ENCODE measurements at places on chromosomes 11 and 22.
A peak's percentile ranks its signal among the peaks of the same experiment; 100 is the strongest.

GRCh38 chr11:12052676-12053605, 44.5 kb upstream of the DKK3 start:
- no peak for DNase-seq

DNA sequence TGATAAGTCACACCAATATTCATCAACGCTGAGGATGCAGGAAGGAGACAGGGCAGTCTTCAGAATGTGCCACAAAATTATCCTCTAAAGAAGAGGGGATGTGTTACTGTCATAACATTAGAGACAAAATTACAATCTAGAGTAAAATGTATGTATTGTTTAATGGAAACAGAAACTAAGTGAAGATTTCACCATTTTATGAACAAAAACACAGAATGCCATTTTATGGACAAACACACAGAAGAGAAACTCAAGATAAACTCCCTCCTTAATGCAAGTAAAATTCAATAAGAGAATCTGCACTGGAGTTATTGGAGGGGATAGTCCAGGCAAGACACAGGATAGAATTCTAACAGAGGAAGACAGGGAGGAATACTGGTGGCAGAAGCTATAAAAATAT, 62.8 kb downstream of the LARGE2 start:
- no peak for DNase-seq

DNA sequence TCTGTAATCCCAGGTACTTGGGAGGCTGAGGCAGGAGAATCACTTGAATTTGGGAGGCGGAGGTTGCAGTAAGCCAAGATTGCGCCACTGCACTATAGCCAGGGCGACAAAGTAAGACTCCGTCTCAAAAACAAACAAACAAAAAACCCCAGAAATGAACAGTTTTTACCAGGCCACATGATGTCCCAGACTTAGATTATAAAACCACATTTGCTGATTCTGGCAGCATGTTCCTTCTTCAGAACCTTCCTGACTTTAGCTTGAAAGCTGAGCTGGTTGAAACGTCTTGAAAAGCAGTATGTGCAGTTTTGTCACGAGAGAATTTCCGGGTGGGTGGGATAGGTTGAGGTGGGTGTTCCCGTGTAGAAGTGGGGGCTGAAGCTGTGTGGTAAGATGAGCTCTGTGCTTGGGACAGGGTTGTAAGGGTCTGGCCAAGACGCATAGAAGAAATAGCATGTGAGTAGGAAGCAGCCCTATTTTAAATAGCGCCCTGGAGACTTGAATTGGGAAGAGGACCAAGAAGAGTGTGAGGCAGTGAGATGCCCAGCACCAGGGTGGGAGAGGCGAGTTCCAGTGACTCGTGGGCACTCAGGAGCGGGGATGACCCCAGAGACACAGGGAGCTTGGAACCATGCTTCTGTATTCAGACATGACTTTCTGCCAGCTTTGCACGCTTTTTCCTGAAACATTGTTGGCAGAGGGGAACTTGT, 7.6 kb downstream of the AP2A2 start:
- no peak for DNase-seq

- DNase-seq = no peak
Measured at GRCh38 chr11:2143799-2144543, 4.8 kb upstream of the IGF2 start.

- DNase-seq = no peak
Measured at GRCh38 chr11:46736615-46737014, 17.6 kb downstream of the F2 start.

- peak; percentile 26 for DNase-seq
Measured at GRCh38 chr22:44448271-44448830, 49.7 kb downstream of the RTL6 start.

- DNase-seq = no peak
Measured at GRCh38 chr11:131822506-131822905, 452.1 kb downstream of the NTM start.

DNA sequence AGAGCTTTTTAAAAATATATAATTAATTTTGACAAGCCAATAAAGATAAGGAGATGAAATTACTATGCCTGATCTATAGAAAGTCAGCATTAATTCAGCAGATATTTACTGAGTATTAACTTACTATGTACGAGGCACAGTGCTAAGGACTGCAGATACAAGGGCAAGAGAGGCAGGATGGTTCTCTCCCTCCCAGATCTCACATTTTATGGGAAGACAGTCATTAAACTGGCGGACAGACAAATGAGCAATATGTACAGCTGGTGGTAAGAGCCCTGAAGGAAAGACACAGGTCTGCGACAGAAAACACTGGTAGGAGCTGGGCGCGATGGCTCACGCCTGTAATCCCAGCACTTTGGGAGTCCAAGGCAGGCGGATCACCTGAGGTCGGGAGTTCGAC, 36.8 kb downstream of the MCHR1 start:
- DNase-seq = no peak

GRCh38 chr11:624705-625635, at the start of gene CDHR5:
Gene CDHR5, minus strand, starts transcription at chr11:624955. Its CDS starts 53 bp downstream, at chr11:624902.
- DNase-seq = no peak

DNA sequence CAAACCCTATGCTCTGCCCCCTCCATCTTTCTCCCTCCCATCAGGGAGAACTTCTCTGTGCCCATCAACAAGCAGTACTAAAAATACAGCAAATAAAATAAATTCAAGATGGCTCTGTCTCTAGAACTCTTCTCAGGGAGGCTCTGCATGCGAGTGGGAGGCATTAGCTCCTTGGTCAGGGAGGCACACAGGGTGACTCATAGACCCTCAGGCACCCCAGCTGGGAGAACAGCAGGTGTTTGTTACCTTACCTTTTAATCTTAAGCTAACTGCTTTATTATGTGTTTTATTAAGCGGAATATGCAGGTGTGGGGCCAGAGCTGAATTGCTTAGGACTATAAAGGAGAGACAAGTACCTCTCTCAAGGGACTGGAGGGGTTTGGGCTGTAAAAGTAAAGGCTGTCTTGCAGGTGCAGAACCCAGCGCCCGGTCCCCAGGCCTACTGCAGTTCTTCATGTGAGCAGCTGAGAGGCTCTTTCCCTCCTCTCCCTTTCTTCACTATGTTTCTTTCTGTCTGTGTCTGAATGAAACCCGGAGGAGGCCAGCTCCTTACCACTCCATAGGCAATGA, 20.8 kb downstream of the CSNK2A3 start:
- no peak for DNase-seq

DNA sequence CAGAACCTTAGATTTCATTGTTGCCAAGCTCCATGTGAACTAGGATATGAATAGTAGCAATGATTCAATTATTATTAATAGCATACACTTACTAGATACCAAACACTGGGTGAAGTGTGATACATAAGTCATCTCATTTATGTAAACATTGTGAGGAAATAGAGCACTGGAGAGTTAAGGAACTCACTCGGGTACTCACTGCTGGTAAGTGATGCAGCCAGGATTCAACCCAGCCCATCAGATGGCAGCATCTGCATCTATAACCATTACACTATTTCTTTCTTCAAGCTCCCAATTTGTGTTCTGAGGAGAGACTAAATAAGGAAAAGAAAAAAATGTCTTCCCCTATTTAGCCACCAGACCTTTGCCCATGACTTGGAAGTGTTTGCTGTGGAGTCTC, 10.2 kb upstream of the ALG8 start:
- no peak for DNase-seq

GRCh38 chr11:64649291-64649697, 58.3 kb downstream of the SLC22A12 start:
- no peak for DNase-seq

DNA sequence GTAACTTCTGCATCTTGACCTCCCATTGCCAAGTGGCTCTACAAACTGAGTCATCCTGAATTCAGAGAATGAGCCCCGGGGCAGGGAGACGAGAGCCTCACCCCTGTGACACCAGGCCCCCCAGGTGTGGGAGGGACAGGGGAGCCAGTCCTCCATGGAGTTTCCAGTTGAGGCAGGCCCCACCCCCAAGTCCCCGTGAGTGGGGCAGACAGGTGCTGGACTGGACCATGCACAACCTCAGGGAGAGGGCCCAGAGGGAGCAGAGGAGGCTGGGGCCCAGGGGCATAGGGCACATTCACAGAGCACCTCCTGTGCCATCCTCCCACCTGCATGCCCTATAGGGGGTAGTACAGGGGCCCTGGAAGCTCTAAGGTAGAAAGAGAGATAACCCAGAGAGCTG, 180.8 kb downstream of the BRD1 start:
- DNase-seq = no peak

DNA sequence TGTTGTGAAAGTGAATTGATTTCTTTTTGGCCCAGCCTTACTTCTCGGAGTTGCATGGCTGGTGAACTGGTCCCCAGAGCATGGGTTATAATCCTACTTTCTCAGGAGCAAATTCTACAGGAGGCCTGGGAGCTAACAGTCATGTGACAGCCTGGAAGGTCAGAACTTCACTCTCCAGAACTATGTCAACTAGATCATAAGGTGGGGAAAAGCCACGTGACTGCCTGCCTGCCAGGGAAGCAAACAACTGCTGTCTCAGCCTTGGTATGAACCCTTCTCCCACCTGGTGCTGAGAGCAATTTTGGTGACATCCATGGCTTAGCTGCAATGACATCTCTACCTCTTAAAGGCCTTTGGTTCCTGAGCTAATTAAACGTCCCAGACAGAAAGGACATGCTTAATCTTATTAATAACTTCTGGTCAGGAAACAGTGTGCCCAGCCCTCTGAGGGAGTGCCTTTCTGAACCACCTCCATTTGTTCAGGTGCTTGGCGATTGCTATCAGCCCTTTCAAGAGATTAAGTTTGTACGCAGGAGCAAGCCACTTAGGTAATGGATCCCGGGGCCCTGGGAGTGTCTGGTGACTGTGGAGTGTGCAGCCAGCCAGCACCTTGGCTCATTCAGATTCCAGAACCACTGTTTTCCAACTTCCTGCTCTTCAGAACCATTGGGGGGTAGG, 1.4 kb upstream of the CREB3L1 start:
- DNase-seq = no peak

DNA sequence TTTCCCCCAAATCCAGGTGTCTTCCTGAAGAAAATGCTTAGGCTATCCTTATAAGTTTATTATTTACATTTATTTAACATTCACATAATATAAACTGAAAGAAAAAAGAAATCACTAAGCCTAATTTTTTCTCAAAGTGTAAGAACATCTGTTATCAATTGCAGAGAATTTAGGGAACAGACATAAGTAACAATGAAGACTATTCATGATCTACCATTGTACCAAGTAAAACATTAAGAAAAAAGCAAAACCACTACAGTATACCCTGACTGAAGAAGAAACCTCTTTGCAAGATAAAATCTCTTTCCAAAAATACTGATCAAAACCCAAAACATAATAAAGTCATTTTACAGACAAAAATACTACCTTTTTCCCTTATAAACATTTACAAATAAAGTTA, 60.5 kb downstream of the NUP98 start:
- no peak for DNase-seq

DNA sequence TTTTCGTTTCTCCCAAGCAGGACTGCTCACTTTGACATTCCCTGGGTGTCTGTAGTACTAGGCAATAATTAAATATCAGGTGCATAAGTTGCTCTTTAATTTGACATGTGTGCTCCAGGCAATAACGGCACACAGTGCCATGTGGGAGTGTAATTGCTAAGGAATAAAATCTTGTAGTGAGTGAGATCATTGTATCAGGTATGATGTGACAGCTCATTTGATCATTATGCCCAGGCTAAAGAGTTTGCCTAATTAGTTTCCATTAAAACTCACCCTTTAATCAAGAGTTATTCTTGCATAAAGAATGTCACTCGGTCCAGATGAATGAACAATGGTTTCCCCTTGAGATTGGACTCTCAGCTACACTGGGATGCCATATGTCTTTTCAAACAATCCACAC, 220.0 kb downstream of the INSC start:
- no peak for DNase-seq

DNA sequence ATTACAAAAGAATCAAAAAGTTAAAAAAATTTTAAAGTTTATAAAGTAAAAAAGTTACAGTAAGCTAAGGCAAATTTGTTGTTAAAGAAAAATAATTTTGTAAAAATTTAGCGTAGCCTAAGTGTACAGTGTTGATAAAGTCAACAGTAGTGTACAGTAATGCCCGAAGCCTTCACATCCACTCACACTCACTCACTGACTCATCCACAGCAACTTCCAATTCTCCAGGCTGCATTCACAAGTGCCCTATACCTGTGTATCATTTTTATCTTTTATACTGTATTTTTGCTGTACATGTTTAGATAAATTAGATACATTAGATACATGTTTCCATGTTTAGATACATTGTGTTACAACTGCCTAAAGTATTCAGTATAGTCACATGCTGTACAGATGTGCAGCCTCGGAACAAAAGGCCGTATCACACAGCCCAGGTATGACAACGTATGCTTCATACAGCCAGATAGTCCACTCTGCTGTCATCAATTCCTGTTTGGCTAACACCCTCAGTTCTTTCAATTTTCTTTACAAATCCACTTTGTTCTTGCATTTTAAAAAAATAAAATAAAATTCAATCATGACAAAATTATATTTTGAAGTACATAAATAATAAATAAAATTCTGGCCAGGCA, 80.7 kb downstream of the RBFOX2 start:
- DNase-seq = no peak

DNA sequence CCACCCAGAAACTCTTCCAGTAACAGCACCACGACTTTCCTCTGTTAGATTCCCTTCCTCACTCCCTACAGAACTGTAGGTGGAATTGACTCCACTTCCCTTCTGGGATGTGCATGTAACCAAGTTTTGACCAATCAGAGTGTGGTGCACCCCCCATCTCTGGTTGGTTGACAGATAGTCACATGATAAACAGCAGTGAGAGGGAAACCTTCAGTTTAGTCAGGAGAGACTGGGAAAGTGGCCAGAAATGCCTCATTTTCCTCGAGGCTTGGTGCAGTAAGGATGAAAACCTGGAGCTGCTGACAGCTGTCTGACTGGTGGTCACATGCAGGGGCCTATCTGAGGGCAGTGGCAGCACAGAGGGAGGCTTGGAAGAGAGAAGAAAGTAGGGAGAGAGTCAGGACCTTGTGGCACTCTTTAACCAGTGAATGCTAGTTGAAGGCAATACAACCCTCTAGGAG, 67.3 kb upstream of the GRK3 start:
- no peak for DNase-seq

GRCh38 chr11:61769169-61769920, 16.9 kb downstream of the MYRF start:
- no peak for DNase-seq

- peak; percentile 66 for DNase-seq
Measured at GRCh38 chr11:88552379-88553062, 215.0 kb upstream of the CTSC start.

- DNase-seq = no peak
Measured at GRCh38 chr11:35335226-35335625, 84.1 kb downstream of the SLC1A2 start.

DNA sequence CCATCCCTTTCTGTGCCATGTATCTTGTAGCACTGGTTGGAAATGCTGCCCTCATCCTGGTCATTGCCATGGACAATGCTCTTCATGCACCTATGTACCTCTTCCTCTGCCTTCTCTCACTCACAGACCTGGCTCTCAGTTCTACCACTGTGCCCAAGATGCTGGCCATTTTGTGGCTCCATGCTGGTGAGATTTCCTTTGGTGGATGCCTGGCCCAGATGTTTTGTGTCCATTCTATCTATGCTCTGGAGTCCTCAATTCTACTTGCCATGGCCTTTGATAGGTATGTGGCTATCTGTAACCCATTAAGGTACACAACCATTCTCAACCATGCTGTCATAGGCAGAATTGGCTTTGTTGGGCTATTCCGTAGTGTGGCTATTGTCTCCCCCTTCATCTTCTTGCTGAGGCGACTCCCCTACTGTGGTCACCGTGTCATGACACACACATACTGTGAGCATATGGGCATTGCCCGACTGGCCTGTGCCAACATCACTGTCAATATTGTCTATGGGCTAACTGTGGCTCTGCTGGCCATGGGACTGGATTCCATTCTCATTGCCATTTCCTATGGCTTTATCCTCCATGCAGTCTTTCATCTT, 414 bp downstream of the OR52D1 start:
- DNase-seq = no peak

GRCh38 chr22:30861688-30862552, 106.7 kb downstream of the MORC2 start:
- peak; percentile 23 for DNase-seq
